Activated CD4-positive, alpha-beta T cell treated with anti-CD3 and anti-CD28 coated beads for 36 hours (primary cell): ENCODE measurements at places on chromosomes 16 and 17.

DNA sequence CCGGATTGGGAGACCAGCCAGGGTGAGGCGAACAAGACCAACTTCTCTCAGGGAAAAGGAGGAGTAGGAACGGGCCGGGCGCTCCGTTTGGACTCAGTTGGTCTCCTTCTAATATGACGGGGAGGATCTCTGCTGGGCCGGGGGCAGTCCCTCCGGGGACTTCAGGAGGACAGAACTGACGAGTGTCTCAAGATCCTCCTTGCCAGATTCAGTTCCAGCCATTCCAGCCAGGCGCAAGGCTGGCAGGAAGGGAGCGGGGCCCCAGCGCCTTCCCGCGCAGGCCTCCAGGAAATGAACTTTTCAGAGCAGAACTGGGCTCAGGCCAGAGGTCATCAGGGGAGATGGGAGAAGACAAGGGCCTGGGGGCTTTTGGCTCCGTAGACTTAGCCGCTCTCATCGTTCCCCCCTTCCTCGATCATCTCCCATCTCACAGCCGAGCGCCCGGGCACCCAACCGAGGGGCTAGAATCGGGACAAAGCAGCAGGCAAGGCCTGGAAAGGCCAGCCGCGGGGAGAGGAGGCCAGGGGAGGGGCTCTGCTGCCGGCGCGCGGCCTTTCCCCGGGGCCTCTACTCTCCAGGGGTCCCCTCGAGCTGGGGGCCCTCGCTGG lies 1.6 kb downstream of the ZNF423 start:
- no peak for DNase-seq

DNA sequence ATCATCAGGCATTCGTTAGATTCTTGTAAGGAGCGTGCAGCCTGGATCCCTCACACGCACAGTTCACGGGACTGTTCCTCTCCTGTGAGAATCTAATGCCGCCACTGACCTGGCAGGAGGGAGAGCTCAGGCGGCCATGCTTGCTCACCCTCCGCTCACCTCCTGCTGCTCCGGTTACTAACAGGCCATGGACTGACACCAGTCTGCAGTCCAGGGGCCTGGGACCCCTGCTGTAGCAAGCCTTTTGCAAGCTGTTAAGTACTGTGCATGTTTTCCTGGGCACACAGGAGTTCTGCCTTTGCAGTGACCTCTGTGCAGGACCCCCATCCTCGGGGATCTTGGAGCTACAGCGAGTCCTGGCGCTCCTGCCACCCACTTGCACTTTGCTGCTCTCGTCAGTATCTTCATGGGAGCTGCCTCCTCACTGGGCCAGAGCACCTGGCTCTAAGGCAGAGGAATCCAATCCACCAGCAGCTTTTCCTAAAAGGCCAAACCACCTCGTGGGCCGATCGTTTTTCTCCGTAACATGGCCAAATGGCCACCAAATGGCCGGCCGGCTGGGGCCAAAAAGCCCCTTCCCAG lies 230.6 kb downstream of the FOXL1 start:
- DNase-seq: no peak

DNA sequence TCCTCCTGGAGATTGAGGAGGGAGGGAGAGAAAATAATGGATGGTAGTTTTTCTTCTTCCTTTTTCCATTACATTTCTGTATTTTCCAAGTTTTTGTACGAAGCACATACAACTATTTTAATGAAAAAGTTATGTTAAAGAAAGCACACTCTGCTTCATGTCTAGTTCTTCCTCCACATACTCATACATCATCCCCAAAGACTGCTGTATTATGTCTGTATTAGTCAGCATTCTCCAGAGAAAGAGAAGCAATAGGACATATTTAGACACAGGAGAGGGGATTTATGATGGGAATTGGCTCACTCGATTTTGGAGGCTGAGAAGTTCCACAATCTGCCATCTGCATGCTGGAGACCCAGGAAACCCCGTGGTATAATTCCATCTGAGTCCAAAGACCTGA lies 10.1 kb upstream of the ACSM2A start:
- DNase-seq: no peak

DNA sequence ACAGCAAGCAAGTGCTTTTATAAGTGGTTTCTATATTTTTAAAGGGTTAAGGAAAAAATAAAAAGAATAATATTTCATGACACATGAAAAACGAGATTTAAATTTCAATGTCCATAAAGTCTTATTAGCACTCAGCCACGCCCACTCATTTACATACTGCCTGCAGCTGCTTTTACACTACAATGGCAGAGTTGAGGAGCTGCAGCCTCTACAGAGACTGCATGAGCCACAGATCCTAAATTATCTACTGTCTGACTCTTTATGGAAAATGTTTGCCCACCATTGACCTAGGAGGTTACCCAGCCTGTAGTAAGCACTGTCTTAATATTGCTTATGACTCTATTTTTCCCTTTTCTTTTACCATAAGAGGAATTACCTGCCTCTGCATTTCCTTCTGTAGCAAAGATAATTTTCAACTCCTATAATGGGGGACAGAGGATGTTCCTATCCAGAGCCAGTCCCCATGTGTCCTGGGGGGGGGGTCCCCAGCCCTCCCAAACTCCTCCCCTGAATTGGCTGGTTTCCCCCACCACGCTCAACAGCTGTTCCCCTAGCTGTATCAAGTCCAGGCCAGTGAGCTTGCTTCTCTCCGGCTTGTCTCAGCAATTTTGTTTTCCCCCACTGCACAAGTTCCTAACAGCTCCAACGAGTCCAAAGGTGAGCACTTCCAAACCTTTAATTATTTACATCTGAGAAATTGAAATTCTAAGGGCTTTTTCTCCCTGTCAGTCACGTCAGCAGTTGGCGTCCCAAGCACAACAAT lies 139.4 kb upstream of the ERCC4 start:
- no peak for DNase-seq

DNA sequence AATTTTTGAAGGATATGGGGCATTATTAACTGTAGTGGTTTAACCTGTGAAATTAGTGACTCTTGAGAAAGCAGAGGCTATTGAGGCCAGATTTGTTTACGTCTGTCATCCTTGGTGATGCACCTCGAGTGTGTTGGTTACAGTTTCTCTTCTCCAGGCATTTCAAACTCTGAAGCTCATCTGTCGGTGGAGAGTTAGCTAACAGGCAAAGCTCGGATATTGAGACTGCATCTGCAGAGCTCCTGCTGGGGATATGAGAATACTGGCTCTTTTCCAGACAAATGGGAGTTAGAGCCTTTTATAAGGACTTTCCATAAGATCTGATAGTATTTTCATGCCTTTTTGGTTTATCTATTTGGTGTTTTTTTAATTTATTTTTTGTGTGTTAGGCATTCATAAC lies 6.7 kb downstream of the CLEC16A start:
- no peak for DNase-seq

DNA sequence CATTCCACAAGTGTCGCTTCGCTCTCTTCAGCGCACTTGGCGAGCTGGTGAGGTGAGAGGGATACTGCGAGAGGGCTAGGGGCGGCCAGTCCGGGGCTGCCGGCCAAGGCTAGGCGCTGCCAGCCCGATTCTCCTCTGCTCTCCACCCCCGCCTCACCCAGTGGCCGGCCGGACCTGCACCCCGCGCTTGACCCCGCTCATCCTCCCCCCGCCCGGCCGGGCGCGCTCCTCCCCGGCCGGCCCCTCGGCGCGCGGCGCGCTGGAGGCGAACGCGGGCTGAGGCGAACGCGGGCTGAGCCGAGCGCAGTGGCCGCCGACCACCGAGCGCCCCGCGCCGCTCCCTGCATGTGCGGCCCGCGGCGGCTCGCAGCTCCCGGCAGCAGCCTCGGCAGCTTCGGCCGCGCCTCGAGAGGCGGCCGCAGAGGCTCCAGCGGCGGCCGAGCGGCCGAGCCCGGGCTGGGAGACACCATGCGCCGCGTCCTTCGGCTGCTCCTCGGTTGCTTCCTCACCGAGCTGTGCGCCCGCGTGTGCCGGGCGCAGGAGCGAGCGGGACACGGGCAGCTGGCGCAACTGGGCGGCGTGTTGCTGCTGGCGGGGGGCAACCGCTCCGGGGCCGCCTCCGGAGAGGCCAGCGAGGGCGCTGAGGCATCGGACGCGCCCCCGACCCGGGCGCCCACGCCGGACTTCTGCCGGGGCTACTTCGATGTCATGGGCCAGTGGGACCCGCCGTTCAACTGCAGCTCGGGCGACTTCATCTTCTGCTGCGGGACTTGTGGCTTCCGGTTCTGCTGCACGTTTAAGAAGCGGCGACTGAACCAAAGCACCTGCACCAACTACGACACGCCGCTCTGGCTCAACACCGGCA lies at the start of gene SHISA9:
TSS of gene SHISA9 (plus strand) at position 2 of the 865 bp plus-strand sequence.
- DNase-seq: peak; percentile 7

DNA sequence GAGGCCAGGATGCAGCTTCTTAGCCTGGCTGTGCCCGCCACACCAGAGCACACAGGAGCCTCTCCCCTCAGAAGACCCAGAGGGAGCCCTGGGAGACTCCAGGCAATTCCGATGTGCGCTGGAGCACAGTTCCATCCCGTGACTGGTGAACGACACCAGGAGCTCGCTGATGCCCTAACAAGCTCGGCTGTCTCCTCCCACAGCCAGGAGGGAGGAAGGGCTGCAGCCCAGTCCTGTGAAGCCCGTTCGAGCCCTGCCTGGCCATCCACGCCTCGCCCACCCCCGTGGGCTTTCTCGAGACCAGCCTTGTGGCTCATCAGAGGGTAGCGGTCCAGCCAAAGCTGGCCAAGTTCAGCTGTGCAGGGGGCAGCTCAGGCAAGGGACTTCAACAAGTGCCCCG lies 21.8 kb upstream of the RASD1 start:
- DNase-seq: no peak

DNA sequence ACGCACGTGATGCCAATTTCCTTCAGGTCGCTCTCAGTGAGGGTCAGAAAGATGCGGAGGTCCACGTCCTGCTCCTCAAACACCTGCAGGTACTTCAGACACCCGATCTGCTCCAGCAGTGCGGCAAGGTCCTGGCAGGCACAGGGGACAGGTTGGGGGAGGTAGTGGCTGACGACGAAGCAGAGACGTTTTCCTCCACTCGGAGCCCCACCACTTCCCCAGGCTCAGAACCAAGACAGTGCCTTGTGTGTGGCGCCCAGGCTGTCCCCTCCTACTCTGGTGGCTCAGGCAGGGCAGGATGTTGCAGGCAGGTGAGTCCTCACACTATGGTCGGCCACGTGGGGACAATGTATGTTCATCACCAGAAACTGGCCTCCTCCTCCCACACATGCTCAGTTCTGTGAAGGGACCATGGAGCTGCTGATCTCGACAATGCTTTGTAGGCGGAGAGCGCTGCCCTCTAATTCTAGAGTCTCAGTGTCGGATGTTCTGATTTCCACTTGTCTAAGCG lies 5.7 kb downstream of the NUDT16L1 start:
- DNase-seq: no peak

- no peak for DNase-seq
Measured at GRCh38 chr17:21129023-21129681, 2.4 kb downstream of the DHRS7B start.

DNA sequence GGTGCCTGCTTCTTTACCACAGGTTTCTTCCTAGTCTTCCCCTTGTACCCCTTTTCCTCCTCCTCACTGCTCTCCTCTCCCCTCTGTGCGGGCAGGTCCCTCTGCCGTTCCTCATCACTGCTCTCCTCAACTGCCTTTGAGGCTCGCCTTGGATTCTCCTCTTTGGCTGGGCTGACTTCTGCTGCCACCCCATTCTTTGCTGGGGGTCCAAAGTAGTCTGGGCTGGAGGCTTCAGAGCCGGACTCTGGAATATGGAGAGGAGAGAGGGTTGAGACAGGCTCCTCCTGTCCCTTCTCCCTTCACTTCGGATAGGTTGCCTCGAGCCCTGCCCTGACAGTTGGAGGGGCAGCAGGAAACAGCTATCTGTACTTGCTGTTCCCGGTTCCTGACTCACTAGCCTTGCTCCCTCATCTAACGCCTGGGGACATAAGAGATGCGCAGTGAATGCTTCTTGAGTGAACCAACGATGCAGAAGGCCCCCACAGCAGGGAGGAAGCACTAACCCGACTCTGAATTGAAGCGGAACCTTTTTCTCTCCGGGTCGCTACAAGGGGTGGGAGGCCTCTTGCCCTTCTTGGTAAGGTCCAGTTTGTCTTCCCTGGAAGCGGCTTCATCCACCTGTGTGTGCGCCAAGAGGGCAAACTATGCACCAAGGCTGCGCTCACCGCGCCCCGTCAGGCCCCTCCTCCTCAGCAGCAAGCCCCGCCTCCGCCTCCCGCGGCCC lies 655 bp downstream of the HIRIP3 start:
- peak; percentile 86 for DNase-seq

- no peak for DNase-seq
Measured at GRCh38 chr17:68572138-68572842, 28.9 kb downstream of the FAM20A start.

DNA sequence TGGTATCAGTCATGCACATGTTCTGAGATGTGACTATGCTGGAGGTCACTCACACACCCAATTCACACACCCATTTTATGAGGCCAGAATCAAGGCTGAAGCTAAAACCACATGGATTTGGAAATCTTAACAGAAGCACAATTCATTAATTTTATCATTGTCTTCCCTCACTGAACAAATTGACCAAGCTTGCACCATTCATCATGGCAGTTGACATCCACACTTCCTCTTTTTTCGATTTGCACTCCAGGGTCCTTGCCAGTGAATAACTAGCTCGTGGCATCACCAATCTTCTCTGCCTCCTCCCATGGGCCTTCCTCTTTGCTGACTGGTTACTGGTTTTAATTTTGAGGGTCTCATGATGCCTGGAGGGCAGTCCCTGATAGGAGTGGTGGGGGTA lies 123.0 kb upstream of the ASIC2 start:
- DNase-seq: no peak

GRCh38 chr16:73771196-73772064 lies 525.2 kb upstream of the PSMD7 start:
- DNase-seq: no peak

GRCh38 chr16:87627542-87628245 lies 25.4 kb downstream of the JPH3 start:
- no peak for DNase-seq

- no peak for DNase-seq
Measured at GRCh38 chr16:30351586-30352419, 3.3 kb downstream of the CD2BP2 start.

- no peak for DNase-seq
Measured at GRCh38 chr16:73080931-73081330, 33.0 kb upstream of the ZFHX3 start.

- peak; percentile 68 for DNase-seq
Measured at GRCh38 chr16:12228602-12229499, 252.3 kb downstream of the SNX29 start.

DNA sequence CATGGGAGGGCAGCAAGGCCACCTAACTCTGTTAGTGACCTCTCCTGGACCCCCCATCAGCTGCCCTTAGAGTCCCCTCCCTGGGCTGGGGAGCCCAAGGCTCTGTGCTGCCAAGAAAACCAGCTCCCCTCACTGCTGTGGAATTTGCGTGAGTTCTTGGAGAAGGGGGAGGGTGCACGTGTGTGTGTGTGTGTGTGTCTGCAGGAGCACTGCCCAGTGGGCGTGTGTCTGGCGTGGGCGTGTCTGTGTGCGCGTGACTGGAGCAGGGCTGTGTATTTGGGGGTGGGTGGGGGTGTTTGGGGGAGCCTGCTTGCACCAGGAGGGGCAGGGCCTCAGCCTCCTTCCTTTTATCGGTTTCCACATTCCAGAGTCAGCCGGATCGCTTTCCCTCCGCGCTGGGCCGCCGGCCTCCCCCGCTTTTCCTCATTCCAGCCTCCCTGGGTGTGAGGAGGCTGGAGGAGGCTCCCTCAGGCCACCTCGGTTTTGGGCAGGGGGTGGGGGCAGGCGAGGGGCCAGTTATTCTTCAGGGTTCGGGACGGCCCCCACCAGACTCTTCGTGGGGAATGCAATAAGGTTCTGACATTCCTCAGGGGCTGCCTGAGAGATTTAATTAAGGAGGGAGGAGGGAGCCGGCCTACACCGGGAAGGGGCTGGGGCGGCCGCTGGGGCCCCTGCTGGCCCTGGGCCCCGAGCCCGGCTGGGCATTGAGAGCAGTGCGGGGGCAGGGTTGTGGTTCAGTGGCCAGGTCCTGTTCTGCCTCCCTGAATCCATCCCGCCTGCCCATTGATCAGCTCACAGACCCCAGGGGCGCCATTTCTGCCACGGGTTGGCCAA lies 2.5 kb downstream of the VASN start:
- no peak for DNase-seq
